CD4-positive, alpha-beta T cell treated with Interleukin-6 at 100 ng/mL for 8 hours (primary cell): ENCODE measurements at places on chromosomes 12 and 14.

- DNase-seq = no peak
Measured at GRCh38 chr14:68305738-68306137, 486.2 kb downstream of the RAD51B start.

DNA sequence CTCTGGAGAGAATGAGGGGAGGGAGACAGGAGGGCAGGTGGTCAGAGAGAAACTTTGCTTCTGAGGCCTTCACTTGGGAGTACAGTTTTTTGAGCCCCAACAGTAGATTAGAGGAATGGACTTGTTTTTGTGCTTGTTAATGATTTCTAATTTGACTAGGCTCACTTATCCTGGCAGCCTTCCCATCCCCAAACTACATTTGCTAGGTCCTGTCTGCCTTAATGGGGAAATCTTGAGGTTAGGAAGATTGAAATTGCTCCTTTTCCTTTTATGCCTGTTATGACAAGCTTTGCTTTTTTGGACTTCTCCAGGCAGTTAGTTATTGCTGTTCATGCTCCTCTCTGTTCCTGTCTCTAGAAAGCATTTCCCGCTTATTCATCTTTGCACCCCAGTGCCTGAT, 37.7 kb downstream of the SYNE2 start:
- DNase-seq = no peak

GRCh38 chr12:27794818-27795584, 15.0 kb upstream of the MANSC4 start:
- DNase-seq = no peak

GRCh38 chr14:58215191-58215914, 15.4 kb downstream of the ACTR10 start:
- DNase-seq = no peak

- DNase-seq = no peak
Measured at GRCh38 chr14:51852541-51852940, 7.9 kb upstream of the GNG2 start.

DNA sequence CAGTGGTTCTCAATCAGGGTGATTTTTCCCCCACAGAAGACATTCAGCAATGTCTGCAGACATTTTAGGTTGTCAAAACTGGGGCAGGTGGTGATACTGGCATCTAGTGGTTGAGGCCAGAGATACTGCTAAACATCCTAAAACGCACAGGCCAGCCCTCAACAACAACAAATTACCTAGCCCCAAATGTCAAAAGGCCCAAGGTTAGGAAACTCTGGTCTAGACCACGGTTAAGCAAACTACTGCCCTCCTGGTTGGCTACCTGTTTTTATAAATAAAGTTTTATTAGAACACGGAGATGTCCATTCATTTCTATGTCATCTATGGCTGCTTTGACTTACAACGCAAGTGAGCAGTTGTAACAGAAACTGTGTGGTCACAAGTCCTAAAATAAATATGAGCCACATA, 186.7 kb downstream of the EFCAB11 start:
- peak; percentile 69 for DNase-seq

DNA sequence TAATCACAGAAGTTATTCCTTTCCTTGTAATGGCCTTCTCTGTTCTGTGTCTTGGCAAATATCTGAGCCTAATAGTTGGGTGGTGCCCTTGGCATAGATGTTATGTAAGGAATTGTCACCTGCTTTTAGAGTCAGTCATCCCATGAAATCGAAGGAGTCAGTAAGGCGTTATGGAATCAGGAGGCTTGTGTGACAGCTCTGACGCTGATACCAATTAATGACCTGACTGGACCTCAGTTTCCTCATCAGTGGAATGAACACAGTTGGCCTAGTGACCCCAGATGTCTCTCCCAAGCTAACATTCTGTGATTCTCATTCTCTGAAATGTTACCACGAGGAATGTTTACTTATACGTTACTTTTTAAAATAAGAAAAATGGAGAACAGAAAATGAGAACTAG, 32.1 kb downstream of the TXNRD1 start:
- DNase-seq = no peak

DNA sequence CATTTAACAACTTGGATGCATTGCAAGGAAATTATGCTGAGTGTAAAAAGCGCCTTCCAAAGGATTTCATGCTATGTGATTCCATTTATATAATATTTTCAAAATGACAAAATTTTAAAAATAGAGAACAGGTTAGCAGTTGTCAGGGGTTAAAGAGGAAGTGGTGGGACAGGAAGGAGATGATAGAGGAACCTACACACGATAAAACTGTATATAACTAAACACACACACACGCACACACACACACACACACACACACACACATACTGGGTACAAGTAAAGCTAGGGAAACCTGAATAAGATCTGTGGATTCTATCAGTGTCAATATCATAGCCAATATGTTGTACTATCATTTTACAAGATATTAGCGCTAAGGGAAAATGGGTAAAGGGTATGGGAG, 17.2 kb downstream of the TTC9 start:
- DNase-seq = peak; percentile 44

- DNase-seq = no peak
Measured at GRCh38 chr12:117484901-117485300, 123.5 kb upstream of the NOS1 start.

GRCh38 chr12:125185311-125185739, 120.1 kb downstream of the AACS start:
- no peak for DNase-seq

GRCh38 chr14:35821564-35822411, 4.3 kb upstream of the BRMS1L start:
- peak; percentile 19 for DNase-seq

DNA sequence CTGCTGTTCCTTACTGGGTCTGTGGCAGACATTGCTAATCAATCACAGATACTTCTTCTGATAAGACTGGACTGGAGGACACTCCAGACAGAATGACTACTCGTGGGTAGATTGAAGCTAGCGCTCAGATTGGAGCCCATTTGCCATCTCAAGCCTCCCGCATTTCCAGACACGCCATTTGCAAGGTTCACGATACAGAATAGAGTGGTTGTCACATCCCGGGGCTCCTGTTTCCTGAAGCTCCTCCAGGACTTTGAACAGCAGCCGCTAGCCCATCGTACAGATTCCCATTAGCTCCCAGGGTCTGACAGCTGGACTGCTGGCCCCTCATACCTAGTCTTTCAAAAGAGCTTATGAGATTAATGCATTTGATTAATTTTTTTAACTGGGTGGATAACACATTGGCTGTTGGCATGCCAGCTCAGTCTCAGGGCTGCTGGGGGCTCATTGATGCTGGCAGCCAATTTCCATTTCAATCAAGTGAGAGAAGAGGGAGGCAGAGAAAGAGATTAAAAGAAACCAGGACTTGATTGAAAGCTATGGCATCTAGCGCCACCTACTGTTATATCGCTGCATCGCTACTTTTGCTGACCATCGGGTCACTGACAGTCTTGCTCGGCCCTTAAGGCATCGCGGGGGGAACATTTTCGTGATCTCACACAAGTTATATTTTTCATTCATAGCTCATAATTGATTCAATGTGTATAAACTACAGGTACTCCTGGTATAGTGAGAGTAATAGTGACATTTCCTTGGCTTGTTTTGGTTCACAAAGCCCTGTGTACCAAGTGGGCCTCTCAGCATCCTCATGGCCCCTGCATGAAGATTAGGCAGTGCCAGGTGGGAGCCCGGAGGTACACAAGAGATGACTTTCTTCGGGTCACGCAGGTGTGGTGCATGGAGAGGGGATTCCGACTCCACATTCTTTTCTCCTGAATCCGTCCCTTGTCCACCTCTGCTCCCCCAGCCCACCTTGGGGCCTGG, 78.6 kb downstream of the CCDC60 start:
- DNase-seq = no peak
